ENCODE measurements at places on chromosomes 6 and 20.

GRCh38 chr20:57008217-57008616, 258.2 kb downstream of the BMP7 start:
- DNase-seq, result no peak

DNA sequence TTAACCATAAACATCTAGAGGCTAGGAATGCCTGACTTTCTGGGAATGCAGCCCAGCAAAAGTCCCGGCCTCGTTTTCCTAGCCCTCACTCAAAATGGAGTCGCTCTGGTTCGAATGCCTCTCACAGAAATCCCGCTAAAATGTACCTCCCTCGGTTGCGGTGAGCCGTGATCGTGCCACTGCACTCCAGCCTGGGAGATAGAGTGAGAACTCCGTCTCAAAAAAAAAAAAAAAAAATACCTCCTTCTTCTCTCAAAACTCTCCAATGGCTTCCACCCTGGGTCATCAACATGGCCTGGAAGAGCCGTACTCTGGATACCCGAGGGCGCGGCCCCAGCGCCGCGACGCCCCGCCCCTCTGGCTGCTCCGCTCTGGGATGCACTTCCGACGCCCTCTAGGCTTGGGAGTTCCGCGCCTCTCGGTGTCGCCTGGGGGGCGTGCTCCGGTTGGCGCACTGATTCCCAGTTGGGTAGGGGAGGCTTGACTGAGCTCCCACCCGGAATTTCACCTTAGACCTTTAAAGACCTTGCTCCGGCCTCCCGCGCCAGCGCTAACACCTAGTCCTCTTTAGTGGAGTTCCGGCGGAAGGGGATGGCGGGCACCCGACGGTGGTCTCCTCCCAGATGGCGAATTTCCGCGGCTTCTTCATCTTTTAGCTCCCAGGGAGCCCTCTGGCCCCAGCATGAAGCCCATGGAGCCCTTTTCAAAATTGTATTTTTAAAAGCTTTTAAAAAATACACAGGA, 12.3 kb downstream of the HMGN4 start:
- DNase-seq, result no peak

DNA sequence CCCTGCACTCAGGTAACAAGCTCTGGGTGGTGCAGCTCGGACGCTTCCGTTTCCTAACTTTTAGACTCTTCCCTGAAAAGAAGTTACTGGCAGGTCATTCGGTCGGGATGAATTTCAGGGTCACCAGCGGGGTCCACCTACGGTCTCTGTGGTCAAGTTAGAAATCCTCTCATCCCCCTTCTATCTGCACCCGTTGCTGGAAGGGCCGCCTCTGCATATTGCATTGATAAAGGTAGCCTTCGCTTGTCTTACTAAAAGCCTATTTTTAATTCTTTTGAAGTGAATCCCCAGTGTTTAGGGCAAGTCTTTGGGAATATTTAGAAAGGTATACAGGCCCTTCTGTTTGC, 47.3 kb downstream of the LRRN4 start:
- no peak for DNase-seq

DNA sequence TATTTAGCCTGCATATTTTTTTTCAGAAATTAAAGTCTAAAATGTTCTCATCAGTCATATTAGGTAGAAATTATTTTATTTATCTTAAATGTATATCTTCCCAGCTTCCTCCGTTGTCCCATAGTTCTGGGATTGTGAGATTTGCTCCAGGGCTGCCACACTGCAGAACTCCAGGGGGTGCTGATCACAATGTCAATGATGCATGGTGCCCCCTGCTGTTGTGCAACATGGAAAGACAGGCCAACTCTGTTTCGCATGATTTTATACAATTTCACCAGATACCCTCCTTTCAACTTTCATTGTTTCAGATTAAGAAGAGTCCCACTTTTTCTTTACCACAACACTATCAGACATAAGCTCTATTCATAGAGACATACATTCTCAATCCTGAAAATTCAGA, 35.9 kb downstream of the ID4 start:
- no peak for DNase-seq

GRCh38 chr20:62742550-62742949, 33.9 kb downstream of the NTSR1 start:
- no peak for DNase-seq

DNA sequence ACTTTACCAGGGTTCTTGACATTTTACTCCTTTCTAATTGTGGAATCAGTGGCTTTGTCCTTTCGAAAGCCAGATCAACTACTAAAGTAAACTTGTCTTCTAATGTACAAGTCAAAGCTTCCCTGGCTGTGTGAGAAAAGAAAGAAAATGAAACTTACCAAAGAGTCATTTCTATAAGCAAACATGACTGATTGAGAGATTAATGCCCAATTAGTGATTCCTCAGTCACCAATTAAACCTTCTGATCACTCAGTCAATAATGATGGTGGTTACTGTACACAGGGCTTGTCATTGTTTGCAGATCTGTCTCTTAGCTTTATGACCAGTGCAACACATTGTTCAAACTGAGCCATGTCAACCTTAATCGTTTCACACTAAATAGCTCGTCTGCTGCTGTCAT, 1168.4 kb upstream of the CITED2 start:
- no peak for DNase-seq

DNA sequence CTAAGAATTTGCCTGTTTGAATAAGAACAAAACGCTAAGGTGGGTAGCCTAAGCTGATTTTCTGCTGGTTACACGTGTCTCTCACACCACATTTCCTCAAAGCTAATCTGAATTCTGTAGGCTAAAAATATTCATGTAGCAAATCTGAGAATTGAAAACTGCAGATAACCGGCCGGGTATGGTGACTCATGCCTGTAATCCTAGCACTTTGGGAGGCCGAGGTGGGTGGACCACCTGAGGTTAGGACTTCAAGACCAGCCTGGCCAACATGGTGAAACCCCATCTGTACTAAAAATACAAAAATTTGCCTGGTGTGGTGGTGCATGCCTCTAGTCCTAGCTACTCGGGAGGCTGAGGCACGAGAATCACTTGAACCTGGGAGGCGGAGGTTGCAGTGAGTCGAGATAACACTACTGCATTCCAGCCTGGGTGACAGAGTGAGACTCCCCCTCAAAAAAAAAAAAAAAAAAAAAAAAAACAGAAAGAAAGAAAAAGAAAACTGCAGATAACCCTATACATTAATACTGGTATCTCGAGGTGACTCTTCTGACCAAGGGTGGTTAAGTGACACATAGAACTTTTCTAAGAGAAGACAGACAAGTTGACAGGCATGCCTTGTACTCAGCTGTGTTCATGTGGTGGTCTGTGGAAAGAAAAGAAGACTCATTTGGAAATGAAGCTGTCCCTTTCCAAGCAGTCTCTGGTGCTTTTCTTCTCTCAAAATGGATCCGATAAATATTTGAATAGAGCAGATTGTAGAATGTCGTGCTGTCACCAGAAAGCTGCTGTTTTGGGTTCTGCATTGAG, 24.7 kb upstream of the ASXL1 start:
- no peak for DNase-seq
